ENCODE measurements at places on chromosomes 11 and 22. TPM values are rescaled to one million over a fixed set of nuclear protein-coding genes. Genes with fewer than 3 reads are reported as not detected.

CBX6 gene
- 111 TPM for total RNA-seq

- H3K27me3 ChIP-seq = no peaks in the 10 kb centered on the region
- no peaks in the 10 kb centered on the region for H3K36me3 ChIP-seq
- no peaks in the 10 kb centered on the region for H3K4me1 ChIP-seq
- no peak for DNase-seq
- no peak overlapping the region for H3K4me3 ChIP-seq
Observed at GRCh38 chr11:31912808-31913207, 101.7 kb upstream of the PAX6 start.

DNA sequence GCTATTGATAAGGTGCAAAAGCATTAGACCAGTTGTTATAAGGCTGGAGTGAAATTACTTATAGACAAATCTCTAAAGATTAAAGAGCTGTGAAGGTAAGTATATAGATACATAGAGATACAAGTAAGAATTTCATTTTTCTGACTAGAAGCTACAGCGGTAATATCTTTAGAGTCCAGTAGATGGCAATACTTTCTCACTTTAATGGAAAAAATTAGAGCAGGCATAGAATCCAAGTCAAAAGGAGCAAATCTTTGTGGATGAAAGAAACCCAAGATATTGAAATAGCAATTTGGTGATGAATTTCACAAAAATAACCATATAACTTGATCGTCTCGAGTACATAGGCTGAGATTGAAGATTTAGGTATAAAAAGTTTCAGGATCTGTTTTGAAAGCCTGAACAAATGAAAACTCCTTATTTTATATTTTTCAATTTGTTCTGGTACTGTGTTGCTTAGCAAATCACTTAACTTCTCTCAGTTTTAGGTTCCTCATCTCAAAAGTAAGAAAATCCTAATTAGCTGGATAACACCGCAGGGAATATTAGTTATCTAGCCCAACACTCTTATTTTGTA, 81.9 kb downstream of the UVRAG start:
- no peak overlapping the region for H3K4me3 ChIP-seq
- H3K27ac ChIP-seq = no peak overlapping the region
- no peaks in the 10 kb centered on the region for H3K36me3 ChIP-seq
- no peak for DNase-seq
- H3K27me3 ChIP-seq = no peaks in the 10 kb centered on the region

GRCh38 chr11:84588131-84588829, 1038.9 kb downstream of the DLG2 start:
- H3K27ac ChIP-seq = no peak overlapping the region
- H3K4me1 ChIP-seq = no peaks in the 10 kb centered on the region
- H3K36me3 ChIP-seq = no peaks in the 10 kb centered on the region
- DNase-seq = no peak

- no peak overlapping the region for H3K4me3 ChIP-seq
- no peaks in the 10 kb centered on the region for H3K4me1 ChIP-seq
- H3K27ac ChIP-seq = no peak overlapping the region
- H3K27me3 ChIP-seq = no peaks in the 10 kb centered on the region
- H3K36me3 ChIP-seq = no peaks in the 10 kb centered on the region
Observed at GRCh38 chr11:9072626-9073176, 18.7 kb downstream of the SCUBE2 start.

GRCh38 chr11:73414977-73415651, 38.9 kb downstream of the RELT start:
- peaks cover 21% of the 10 kb centered on the region for H3K4me1 ChIP-seq
- no peaks in the 10 kb centered on the region for H3K27me3 ChIP-seq
- H3K36me3 ChIP-seq = peaks cover 3% of the 10 kb centered on the region
- no peak for DNase-seq
- no peak overlapping the region for H3K4me3 ChIP-seq

All from thoracic aorta (tissue), 2 donors.